Astrocyte of the cerebellum (primary cell): ENCODE measurements at places on chromosomes 6 and 20.

- DNase-seq: no peak
Observed at GRCh38 chr20:53639128-53639527, 45.5 kb upstream of the ZNF217 start.

DNA sequence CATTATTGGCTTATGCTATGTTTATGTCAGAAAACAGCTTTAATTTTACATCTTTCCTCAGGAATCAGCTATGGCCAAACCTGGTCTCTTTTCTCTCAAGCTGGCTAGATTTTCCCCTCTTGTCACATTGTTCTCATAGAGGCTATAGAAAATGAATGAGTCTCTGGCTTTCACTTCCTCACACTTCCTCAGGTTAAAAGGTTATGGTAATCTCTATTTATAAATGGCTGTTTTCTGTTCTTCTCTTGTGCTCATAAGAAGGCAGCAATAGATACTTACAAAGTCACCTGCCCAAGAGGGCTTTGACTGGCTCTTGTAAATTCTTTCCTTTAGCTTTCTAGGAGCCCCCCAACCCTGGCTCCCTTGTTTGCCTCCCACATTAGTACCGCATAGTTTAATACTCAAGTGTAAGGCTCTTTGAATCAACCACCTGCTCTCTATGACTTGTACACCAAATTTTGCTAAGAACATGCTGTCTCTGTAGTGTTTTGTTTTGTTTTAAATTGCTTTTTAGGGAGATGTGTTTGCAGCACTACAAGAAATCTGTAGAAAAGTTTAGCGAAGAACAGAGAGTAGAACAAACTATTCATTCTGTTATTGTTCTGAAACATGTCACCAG lies 897.4 kb upstream of the CITED2 start:
- DNase-seq: no peak

DNA sequence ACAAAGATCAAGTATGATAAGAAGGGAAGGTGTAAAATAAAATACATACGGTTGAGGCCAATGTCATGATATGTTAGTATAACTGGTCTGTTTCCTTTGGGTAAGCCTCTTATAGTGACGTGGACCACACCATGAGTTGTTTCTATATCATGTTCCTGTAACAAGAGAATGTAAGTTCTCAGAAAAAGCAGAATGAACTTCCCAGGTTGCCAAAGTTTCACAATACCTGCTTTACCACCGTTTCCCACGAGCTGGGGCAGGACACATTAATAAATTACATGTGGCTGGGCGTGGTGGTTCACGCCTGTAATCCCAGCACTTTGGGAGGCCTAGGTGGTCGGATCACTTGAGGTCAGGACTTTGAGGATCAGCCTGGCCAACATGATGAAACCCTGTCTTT lies 42.6 kb upstream of the SLA2 start:
- no peak for DNase-seq

DNA sequence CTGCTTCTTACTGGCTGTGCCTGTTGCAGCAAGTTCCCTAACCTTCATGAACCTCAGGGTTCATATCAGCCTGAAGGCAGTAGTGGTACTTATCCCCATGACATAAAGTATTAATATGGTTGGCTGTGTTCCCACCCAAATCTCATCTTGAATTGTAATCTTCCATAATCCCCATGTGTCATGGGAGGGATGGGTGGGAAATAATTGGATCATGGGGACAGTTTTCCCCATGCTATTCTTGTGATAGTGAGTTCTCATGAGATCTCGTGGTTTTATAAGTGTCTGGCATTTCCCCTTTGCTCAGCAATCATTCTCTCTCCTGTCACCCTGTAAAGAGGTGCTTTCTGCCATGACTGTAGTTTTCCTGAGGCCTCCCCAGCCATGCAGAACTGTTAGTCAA lies 61.8 kb downstream of the FAM229B start:
- DNase-seq: no peak

- DNase-seq: no peak
Observed at GRCh38 chr6:15036690-15037245, 209.1 kb upstream of the JARID2 start.

DNA sequence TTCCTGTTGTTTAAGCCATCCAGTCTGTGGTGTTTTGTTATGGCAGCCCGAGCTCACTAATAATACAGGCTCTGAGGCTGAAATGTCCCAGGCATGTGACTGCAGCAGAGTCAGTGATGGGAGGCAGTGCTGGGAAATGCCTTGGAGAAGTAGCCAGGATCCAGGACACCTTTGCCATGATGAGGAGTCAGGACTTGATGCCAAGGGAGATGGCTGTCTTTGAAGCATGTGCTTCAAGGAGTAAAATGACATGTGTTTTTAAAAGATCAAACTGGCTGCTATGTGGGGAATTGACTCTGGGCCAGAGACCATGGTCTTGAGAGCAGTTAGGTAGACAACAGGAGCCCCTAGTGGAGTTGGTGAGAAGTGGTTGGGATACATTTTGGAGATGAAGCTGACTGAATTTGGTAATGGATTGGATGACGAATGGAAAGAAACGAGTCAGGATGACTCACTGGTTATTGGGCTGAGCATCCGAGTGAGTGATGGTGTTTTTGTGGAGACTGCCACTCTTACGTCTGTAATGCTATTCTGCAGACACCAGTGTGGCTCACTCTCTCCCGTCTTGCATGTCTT lies 322.2 kb downstream of the PLCB1 start:
- peak; percentile 49 for DNase-seq

DNA sequence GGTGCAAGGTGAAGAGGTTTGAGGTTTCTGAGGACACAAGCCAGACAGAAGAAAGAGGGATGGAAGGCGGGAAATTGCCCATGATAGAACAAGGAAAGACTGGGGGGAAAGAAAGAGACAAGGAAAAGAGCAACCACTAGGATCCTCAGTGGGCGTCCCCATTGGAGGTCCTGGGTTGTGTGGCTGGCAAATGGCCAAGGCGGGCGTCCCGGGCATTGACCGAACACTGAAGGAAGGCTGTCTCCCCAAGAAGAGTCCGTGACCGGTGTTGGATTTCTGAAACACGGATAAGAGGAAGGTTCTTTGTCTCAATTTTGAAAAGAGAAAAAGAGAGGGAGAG lies 746.6 kb upstream of the ADGRB3 start:
- no peak for DNase-seq

DNA sequence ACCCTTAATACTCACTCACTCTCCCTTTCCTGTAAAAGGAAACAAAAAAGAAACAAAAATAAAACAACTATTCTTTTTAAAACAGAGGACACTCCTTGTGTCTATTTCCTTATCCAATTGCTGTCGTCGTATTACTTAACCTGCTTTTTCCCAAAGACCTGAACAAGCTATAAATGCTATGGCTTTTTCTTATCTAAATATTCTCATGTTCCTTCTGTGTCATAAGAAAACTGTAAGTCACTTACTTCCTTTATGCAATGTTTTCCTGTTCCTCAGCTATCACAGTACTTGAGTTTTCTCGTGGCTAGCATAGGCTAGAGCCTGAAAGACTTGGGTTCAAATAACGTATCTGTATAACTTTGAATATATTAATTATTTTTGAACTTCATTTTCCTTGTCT lies 99.2 kb downstream of the IRAK1BP1 start:
- DNase-seq: no peak

DNA sequence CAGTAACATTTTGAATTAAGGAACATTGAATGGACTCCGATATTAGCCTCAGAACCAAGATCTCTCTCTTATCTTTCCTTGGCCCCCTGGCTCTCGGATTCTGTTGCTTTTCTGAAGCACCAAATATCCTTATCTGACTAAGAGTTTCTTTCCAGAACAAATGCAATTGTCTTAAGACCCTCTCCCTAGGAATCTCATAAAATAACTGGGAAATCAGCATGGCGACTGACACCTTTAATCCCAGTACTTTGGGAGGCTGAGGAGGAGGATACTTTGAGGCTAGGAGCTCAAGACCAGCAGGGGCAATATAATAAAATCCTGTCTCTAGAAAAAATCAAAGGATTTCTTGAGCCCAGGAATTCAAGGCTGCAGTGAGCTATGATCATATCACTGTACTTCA lies 984.5 kb downstream of the HACE1 start:
- DNase-seq: no peak

- DNase-seq: no peak
Observed at GRCh38 chr6:109441069-109441816, 719 bp downstream of the SMPD2 start.

DNA sequence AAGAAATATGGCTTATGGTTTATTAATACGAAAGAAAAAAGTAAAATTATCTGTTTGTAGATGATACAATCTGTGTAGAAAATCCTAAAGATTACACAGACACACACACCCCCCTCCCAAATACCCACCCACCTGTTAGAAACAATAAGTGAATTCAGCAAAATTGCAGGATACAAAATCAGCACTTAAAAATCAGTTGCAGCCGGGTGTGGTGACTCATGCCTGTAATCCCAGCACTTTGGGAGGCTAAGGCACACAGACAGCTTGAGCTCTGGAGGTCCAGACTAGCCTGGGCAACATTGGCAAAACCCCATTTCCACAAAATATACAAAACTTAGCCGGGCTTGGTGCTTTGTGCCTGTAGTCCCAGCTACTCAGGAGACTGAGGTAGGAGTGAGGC lies 42.3 kb downstream of the NINL start:
- DNase-seq: no peak

- no peak for DNase-seq
Observed at GRCh38 chr6:149567194-149567586, 1.0 kb downstream of the GINM1 start.

GRCh38 chr6:129031051-129031599 lies 148.2 kb downstream of the LAMA2 start:
- DNase-seq: peak; percentile 33

- no peak for DNase-seq
Observed at GRCh38 chr6:11783524-11784064, 5.0 kb upstream of the ADTRP start.

- no peak for DNase-seq
Observed at GRCh38 chr6:139550361-139550760, 175.9 kb upstream of the CITED2 start.

DNA sequence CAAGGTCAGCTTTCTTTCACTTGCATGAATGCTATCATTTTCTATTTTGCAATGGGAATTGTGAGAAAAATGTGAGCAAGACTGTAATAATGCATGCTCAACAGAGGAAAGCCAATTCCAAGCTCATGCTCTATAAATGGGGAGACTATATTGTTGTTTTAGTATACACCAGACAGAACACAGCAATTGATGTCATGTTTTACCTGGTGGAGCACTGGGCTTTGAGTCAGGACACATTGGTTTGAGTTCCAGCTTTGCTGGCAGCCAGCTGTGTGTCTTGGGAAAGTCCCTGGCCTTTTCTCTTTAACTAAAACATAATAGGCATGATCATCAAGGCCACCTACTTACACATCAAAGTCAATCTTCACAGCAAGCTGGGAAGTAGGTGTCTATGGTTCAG lies 83.3 kb downstream of the FOXA2 start:
- no peak for DNase-seq

DNA sequence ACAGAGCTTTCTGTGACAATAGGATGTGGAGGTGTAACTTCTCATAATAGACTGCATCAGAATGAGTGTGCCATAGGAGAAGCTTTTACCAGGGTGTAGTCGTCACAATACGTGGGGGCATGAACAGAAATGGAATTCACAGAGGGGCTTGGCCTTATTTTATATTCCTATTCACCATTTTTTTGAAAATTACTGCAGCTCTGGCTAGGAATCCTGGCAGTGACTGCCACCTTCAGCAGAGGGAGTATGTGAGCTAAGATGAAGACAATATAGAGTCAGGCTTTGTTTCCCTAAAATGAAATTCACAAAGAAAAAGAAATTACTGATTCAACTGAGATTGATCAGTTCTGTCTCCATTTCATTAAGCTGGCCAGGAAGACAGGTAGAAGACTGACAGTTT lies 13.9 kb downstream of the TOMM6 start:
- no peak for DNase-seq

DNA sequence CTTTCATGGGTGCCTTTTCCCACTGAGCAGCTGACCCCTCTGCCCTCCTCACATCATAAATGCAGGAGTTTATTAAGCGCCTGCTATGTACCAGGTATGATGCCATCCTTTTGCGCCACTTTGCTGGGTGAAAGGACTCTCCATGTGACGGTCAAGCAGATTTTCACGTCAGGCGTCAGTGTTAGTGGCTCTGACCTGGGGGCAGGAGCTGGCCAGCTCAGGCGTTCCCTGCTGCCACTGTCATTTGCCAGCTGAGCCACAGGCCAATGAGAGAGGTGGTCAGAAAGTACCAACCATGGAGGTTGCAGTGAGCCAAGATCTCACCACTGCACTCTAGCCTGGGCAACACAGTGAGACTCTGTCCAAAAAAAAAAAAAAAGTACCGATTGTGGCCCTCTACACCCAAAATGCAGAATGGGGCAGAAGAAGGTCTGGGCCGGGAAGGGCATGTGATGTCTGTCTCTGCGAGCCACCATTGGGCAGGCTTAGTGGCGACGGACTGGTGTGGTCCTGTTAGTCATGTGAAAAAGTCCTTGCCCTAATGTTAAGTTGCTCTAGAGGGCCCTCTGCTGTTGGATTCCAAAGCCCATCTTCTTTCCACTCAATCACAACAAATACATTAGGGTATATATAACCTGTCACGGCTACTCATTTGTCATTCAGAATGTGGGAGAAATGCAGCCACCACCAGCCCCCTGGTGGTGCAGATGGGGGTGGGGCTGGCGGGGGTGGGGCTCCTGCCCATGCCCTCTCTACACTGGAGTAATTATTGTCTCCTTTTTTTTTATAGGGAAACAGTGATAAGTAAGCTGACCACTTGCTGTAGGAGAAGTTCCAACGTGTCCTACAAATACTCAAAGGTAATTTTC lies 18.4 kb upstream of the SLC22A1 start:
- no peak for DNase-seq
